Stimulated activated CD8-positive, alpha-beta memory T cell treated with anti-CD3 and anti-CD28 coated beads, Interleukin-4, amount 100 ng/mL, for 1 hour (primary cell): ENCODE measurements at places on chromosomes 5 and 9.

GRCh38 chr5:7117961-7118360, 278.0 kb upstream of the ADCY2 start:
- no peak for DNase-seq

DNA sequence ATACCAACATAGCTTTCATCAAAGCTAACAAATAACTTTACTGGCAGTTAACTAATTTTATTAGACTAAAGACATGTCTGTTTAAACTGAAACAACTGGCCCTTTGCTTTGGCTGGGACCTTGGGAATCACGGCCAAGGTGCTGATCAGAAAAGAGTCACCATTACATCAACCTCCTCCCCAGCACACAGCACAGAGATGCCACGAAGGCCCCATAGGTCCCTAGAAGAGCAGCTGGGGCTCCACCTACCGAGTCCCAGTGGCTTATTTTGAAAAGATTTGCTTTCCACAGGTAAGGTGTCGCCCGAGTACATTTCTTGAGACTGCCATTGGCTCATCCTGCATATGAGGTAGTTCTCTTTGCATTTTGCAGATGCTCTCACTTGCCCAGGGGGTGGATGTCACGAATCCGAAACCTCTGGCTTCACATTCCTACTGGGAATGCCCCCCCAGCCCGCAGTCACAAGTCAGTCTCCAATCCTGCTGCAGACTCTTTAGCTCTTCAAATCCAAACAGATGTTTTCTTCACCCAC, 18.8 kb upstream of the HSD17B3 start:
- DNase-seq = no peak

- no peak for DNase-seq
These were observed 933 bp upstream of the TGFBR1 start for GRCh38 chr9:99103901-99104458.

GRCh38 chr5:154118385-154118784, 72.1 kb upstream of the GALNT10 start:
- no peak for DNase-seq

DNA sequence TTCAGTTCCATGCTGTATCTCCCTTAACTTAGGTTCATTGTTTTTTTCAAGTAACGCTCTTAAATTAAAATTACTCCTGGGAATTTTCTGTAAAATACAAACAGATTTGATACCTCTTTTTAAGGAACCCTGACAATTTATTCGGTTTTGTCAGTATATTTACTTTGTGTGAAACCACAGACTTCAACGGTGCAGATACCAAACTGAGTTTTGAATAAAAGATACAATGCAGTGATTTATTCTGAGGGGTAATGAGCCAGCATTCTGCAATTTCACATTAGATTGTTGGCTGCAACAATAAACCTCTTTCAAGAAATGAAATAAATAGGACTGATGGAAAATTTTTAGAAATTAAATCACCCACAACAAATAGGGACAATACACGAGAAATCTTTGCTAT, 308.6 kb upstream of the EDIL3 start:
- no peak for DNase-seq

DNA sequence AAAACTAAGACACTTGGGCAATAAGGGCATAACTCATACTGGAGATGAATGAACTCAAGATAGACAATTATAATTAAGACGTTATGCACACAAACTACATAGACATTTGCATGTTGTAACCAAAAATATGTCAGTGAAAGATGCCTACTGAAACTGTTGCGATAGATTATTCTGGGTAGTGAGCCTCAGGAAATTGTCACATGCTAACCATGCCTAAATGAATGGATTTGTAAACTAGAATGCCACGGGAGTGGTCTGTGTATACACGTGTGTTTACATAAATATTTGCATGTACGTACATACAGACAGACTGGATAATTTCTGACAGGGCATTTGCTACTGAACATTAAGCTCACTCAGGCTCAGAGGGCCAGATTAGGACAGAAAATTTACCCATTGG, 1.2 kb downstream of the NIPSNAP3B start:
- no peak for DNase-seq

DNA sequence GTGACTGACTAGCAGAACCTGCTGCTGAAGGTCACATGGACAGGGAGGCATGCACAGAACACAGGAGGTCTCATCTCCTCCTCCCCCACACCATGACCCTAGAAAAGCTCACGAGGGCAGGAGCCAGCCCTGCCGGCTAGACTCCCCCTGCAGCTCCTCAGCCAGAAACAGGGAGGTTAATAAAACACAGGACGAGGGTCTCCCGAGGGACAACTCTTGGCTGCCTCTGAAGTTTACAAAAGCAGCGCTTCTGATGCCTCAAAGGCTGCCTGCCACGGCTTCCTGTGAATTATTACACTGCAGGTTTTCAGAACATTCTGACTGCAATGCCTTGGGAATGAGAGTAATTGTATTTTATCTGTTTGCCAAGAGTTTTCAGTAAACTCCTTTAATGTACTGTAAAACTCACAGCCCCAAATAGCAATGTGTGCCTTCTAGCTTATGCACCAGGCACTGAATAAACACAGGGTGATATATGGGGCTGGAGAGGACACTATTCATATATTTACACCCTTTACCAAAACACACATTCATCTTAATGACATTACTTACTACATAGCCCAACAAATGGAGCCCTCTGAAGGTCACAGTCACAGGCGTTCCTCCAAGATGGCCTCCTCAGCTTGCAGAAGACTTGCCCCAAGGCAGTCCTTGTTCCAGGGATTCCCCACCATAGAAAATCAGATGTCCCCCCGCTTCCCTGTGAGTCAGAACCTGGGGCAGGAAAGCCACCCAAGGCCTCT, 83.7 kb downstream of the C5orf15 start:
- no peak for DNase-seq

- DNase-seq = no peak
These were observed 2.0 kb downstream of the DENND1A start for GRCh38 chr9:123927625-123928532.

DNA sequence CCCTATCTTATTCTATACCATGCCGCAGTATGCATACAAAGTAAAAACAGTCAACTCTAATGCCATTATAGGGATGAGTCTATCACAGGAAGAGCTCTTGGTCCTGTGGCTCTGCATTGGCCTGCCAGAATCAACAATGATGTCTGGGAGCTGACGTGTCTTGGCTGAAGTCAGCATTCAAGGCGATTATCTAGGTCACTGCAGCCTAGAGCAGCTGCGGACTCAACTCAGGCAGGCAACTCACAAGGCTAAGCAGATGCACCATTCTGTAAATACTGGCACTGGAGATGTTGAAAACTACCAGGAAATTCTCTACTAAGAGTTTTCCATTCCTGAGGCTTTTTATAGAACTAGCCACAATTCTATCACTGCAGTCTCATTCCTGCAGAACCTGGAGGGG, 13.3 kb downstream of the SPATA9 start:
- DNase-seq = no peak

DNA sequence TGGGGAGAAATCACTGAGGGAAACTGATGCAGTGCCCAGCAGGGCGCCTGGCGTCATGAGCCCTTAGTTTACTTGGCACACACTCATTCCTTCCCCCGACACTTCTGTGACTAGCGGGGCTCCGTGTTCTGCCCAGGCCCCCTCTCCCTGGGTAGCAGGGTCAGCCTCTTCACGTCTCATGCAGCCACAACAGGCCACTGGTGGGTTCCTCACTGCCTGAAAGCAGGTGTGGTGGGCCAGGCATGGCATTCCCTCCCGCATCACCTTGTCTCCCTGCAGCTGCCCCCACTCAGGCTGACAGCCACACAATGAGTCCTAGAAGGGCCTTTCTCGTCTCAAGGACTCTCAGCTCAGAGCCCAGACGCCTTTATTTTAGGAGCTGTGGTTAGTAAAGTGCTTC, 51.1 kb upstream of the CPLX2 start:
- DNase-seq = no peak

- DNase-seq = no peak
These were observed 63.8 kb upstream of the RNF130 start for GRCh38 chr5:180135128-180135955.

DNA sequence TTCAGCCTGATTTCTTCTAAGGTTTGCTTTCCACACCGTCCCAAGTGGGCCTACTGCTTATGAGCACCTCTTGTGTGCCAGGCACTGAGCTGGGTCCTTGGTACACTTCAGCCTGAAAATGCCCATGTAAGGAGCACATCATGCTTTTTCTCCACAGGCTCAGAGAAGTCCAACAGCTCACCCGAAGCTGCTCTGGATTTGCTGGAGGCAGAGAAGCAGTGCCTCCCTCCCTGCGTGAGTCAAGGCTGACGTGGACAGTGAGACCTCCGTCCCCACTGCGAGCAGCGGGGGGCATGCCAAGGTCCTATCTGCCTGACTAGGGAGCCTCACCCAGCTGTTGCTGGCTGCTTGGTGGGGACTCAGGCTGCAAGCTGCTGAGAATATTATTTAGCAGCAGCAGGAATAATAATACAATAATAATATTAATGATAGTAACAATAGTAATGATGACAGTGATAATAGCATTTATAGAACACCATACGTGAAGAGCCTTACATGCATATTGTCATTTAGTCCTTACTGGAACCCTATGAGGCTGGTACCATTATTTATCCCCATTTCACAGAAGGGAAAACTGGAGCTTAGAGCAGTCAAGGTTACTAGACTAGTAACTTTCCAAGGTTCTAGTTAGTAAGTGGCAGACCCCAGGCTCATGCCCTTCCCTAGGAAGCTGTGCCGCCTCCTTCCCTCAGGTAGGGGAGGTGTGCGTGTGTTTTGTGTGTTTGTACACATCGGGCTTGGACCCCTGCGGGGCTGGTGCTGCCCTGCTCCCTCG, 194.8 kb downstream of the HSPA4 start:
- DNase-seq = no peak

DNA sequence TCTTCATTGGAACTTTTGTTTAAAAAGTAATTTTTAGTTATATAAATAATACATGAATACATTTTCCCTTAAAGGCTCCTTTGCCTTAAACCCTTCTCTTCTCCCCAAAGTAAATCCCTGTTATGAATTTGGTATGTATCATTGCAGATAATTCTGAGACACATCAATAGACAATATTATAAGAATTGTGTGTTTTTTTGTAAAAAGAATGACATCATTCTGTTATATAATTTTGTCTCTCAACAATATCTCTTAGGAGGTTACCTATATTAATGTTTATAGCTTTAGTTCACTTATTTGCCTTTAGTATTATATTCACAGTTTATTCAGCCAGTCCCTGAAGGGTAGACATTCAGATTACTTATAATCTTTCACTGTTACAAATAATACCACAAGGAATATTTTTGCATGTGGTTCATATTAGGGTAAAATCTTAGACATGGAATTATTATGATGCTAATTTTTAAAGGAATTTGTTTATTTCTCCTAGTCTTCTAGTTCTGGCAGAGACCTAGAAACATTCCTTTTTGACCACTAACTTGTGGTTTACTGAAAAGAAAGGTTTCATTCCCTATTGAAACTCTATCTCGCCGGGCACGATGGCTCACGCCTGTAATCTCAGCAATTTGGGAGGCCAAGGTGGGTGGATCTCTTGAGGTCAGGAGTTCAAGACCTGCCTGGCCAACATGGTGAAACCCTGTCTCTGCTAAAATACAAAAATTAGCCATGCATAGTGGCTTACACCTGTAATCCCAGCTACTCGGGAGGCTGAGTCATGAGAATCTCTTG, 105.6 kb downstream of the KCTD16 start:
- no peak for DNase-seq

DNA sequence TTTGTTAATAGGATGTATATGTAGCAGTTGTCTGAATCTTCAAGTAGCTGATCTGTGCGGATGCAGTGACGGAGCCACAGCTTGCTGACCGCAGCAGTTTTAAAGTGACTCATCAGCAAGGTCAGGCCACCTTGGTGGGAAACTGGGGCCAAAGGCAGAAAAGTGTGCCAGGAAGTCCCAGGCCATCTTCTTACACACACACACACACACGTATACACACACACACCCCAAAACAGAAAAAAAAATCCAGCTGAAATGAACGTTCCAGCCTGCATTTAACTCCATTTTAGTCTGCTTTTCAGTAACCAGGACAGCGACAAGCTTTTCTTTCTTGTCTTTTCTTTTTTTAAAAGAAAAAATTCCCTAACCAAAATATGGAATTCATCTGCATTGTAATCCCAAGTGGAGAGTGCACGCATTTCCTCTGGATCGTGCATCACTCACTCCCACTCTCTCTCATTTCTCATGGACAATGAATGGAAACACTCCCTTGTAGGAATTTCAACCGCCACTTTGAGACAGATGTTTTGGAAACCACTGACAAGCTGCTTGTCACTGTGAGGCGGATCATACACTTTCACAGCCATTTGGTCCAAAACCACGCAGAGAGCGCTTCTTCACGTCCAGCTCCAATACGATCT, 103.9 kb downstream of the LHFPL2 start:
- DNase-seq = no peak

DNA sequence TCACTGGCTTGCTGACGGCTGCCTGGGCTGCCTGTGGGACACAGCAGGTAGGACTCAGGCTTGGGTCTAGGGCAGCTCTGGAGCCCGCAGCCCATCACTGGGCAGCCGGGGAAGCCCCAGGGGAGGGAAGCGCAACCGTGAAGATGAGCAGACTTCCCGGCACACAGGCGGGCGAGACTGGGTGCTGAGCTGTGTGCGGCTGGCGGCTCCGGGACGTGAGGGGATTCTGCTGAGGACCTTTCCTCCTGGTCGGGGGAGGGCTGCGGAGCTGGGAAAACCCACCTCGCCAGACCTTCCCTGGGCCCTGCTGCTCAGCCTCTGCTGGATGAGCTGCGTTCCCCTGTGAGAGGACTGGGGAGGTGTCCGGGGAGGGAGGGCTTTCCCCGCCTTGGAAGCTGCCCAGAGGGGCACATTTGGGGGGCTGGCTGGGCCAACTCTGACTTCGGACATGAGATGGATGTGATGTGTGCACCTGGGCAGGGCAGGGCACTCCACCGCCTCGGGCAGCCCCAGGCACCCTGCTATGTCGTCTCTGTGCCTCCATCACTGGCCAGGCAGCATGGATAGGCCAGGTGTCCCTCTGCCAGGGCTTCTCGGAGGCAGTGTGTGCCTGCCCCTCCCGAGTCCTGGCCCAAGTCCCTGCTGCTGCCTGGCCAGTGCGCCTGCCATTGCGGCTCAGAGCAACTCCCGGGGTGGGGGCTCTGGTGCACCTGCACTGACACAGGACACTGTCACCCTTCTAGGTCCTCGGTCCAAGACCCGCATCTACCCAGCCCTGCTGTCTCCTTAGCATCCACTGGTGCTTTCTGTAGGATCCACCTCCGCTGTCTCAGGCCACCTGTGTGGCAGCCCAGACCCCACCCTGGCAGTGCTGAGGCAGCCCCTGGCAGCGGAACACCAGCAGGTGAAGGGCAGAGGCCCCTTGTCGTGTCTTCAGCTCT, 66.4 kb downstream of the COL5A1 start:
- DNase-seq = no peak

GRCh38 chr5:127311781-127312525, 21.4 kb downstream of the MEGF10 start:
- DNase-seq = no peak
